Transverse colon (tissue), 4 donors: ENCODE measurements at places on chromosomes 7 and 10.

DNA sequence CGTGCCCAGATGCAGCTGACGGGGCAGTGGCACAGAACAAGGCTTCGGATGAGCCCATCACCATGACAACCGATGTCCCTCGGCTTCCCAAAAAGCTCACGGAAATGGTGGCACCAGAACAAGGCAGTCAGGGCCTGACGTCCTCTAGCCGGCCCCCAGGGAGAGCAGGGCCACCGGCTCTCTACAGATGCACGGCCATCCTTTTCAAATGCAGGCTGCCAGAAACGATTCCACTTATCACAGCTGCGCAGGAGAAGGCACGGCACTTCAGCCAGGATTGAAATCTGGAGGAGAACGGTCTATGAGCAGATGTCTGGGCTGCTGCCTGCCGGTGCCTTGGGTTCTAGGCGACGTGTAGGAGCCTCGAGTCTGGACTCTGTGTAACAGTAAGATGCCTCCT is 223.8 kb downstream of the ZMYND11 start:
- DNase-seq = no peak

GRCh38 chr10:15526754-15527153 is 155.7 kb upstream of the FAM171A1 start:
- DNase-seq = no peak

DNA sequence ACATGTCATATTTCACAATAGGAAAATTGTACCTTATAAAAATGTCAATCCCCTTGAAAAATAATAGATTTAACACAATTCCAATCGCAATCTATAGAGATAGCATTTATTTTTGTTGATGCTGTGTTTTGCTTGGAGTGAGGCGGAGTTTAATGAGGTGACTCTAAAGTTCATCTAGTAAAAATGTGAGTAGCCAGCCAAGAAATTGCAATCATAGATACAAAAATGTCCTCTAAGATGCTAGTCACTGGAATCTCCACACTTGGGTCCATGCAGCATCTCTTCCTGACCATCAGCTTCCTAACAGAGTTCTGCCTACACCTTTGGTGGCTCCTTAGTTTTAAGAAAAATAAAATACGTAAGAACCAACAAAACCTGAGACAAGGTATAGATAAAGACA is 44.9 kb downstream of the GLI3 start:
- DNase-seq = no peak

GRCh38 chr7:88311675-88312036 is 5.0 kb upstream of the STEAP4 start:
- no peak for DNase-seq

GRCh38 chr10:127720142-127720541 is 16.8 kb upstream of the FOXI2 start:
- DNase-seq = no peak

GRCh38 chr10:63477927-63478326 is 12.2 kb upstream of the JMJD1C start:
- DNase-seq = no peak

DNA sequence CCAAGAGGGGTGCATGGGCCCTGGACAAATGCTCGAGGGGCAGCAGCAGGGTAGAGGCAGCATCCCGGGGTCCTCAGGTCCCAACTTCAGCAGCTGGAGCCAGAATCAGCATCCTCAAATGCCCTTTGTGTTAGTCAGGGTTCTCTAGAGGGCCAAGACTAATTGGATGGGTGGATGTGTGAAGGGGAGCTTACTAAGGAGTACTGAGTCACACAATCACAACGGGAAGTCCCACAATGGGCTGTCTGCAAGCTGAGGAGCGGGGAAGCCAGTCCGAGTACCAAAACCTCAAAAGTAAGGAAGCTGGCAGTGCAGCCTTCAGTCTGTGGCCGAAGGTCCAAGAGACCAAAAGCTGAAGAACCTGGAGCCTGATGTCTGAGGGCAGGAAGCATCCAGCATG is 162.9 kb upstream of the TCERG1L start:
- DNase-seq = no peak

DNA sequence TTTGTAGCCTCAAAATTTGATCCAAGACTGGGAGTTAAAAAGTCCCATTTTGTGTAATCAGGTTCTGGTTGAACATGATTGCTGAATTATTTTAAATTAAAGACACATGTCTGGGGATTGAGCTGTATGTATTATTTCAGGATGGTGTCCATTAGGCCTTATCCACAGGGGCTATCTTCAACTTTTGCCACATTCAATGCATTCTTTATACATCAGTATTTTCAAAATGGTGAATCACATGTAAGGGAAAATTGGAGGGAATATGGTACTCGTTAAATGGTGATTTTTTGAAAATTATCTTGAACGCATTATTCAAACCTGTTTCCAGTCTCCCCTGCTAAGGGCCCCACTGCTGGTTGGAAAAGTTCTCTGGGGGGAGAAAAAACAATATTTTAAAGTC is 367.7 kb upstream of the NPVF start:
- no peak for DNase-seq

DNA sequence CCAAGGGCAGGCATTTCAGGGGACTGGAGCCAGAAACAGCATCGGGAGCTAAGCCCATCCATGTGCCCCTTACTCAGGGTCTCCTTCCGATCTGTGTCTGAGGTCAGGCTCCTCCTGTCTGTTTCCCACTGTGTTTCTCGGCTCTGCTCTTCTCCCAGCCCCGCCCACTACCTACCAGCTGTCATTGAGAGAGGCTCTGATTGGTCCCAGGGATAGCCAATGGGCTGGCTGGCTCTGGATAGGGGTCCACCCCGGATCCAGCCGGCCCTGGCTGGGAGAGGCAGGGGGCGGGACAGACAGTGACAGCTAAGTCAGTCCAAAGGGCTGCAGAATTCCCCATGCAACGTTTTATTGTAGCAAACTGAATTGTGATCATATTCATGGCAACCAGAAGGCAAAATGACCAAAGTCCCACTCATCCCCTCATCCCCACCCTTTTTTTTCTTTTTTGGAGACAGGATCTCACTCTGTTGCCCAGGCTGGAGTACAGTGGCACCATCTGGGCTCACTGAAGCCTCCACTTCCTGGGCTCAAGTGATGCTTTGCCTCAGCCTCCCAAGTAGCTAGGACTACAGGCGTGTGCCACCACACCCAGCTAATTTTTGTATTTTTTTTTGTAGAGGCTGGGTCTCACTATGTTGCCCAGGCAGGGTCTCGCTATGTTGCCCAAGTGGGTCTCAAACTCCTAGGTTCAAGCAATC is 76.3 kb downstream of the CLIP2 start:
- DNase-seq = peak; percentile 84

GRCh38 chr10:123896246-123896927 is 4.8 kb upstream of the CPXM2 start:
- no peak for DNase-seq

DNA sequence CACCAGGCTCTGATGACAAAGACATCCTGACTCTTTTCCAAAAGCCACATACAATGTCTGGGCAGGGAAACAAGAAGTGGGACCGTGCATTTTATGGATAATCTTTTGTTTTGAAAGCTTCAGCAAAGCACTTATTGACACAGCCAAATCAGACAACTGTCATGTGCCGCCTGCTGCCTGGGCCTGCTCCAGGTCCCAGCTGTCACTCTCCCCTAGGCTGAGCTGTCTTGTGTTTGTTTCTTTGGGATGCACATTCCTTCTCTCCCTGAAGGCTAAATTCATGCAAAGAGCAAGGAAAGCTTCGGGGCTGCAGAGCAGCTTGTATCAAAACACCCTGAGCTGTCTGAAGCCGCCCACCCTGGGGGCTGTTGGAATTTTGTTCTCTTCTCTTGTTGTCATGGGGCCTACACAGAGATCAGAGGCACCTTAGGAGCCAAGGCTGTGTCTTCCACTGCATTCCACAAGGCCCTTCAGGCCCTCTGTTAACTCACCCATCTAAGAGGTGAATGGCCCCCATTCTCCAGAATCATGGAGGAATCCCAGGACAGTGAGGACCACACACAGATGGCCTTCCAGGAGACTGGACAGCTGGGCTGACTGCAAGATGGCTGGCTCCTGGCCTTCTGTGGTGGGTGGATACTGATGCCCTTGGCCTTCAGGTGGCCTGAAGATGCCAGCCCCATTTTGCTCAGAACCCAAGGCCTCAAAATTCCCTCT is 17.8 kb upstream of the SLC18A2 start:
- no peak for DNase-seq

GRCh38 chr7:26449175-26450165 is 157.8 kb downstream of the SNX10 start:
- DNase-seq = no peak

DNA sequence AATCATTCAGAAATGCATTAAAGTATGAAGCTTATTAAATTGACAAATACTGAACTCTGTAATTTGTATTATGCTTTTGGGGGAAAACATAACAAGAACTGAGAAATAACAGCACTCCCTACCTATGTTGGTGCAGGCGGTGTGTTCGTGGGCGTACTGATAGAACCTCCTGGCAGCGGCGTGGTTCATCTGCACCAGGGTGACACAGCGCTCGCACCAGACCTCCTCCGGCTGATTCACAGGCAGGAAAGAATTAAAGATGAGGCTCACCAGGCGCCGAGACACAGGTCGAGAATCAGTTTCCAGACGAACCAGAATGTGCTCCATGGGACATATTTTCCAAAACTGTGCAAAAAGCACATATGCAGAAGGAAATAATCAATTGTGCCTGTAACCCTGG is 40.2 kb downstream of the NCAPG2 start:
- no peak for DNase-seq

DNA sequence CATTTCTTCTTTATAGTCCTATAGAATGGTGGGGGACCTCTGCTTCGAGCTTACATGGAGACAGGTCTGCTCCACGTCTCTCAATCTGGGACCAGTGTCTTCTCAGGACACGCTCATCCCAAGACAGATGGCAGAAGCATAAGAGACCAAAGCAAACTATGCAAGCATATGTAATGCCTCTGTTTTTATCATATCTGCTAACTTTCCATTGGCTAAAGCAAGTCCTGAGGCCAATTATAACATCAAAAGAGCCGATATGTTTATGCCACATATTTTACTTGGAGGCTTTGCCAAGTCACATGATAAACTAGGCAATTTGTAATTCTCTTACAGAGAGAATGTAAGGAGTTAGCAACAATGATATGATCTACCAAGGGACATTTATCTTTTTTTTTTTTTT is 102.6 kb upstream of the NRBF2 start:
- no peak for DNase-seq

DNA sequence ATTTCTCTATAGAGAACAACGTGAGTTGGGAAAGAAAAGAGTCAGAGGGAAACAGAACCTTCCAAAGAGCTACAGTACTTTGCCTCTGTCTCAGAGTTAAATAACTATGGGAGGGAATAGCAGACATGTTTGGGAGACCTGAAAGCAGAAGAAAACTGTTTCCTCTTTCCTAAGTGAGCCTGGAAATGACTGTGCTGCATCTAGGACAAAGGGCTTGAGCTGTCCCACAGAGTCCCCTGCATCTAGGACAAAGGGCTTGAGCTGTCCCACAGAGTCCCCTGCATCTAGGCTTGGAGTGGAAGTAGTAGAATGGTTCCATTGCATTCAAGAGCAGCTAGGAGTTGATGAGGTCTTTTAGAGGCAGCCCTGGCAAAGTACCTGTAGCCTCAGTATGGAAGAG is 149.7 kb downstream of the DKK1 start:
- DNase-seq = no peak

- no peak for DNase-seq
These were observed 20.8 kb downstream of the KIFBP start for GRCh38 chr10:69009360-69009759.

DNA sequence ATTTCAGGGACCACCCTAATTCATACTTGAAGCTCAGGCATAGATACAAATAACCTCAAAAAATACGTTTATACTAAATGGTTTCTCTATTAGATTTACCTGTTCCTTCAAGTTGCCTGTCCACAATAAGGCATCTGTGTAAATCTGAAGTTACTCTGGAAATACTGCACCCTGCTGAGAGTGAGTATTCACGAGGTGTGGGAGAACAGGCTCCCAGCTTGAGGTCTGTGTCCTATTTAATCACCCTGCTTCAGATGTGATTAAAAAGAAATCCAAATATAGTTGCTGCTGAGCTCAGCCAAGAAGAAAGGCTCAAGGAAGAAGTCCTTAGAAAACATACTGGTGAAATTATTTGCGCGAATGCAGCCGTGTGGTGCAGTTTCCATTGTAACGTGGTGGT is 136.8 kb downstream of the KLF6 start:
- DNase-seq = no peak

GRCh38 chr10:102923601-102924000 is 5.5 kb downstream of the CNNM2 start:
- no peak for DNase-seq

- DNase-seq = no peak
These were observed 52.1 kb upstream of the STK17A start for GRCh38 chr7:43530553-43531410.

DNA sequence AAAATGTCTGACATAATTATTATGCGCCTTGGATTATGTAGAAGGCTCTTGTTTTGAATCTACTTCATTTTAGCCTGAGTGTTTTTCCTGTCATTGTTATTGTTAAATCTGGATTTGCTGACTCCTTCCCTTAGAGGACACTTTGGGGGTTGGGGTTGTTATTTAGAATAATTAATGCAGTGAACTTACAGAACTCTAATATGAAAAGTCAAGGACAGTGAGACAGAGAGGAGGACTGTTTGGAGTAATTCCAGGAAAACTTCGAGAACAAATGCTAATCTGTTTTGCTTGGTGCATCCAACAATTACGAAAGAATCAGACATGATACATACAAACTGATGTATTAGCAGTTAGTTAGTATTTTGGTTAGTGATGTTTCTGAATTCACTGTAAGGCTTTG is 146.1 kb downstream of the ABCA13 start:
- no peak for DNase-seq

DNA sequence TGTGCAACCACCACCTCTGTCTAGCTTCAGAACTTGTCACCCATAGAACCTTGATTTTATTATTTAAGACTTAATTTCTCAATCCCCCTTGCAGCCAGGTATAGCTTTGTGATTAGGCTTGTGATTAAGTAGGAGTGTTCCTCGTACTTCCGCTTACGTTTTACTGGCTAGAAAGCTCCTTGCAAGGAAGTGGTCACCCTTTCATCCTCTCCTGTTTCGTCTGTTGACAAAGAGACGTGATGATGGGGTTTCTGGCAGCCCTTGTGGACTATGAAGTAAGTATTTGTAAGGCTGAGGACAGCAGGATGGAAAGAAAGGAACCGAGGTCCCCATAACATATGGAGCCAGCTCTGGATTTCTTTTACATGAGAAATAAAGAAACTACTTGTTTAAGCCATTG is 86.5 kb upstream of the KDM7A start:
- no peak for DNase-seq

DNA sequence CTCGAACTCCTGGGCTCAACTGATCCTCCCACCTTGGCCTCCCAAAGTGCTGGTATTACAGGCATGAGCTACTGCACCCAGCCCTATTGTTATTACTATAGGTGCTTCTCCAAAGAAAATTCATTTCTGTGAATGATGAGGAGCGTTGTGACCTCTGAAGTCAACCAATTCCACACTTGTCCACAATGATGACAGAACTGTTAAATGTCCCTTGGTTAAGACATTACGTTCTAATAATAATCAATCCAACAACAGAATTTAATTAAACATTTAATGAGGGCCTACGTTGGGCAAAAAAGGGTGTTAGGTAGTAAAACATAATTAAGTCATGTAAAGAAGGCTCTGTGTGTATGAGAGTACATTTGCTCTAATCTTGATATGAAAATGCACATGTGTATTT is 18.2 kb downstream of the POLR3A start:
- DNase-seq = no peak

GRCh38 chr7:113657603-113658002 is 261.2 kb downstream of the PPP1R3A start:
- DNase-seq = no peak

GRCh38 chr7:96199421-96199820 is 122.5 kb downstream of the SLC25A13 start:
- DNase-seq = no peak
